ENCODE measurements at places on chromosomes 5 and 9.
A peak's percentile ranks its signal among the peaks of the same experiment; 100 is the strongest.

- DNase-seq: no peak
These were observed 323.0 kb downstream of the SPOCK1 start for GRCh38 chr5:137176126-137176525.

DNA sequence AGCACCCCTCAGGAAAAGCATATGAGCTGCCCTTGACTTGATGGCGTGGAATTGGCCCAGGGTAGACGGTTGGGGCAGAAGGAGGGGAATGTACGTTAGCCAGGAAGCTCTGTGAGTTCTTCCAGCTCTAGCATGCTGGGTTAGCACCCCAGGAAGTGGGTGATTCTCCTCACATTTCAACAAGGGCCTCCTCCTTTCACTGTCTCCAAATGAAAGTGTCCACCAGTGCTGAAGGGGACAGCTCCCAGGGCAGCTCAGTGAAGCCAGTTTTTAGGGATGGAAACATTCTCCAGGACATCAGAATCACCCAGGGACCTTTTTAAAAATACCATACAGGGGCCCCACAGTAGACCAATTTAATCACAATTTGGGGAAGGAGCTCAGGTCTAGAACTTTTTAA lies 17.2 kb upstream of the AFAP1L1 start:
- no peak for DNase-seq

DNA sequence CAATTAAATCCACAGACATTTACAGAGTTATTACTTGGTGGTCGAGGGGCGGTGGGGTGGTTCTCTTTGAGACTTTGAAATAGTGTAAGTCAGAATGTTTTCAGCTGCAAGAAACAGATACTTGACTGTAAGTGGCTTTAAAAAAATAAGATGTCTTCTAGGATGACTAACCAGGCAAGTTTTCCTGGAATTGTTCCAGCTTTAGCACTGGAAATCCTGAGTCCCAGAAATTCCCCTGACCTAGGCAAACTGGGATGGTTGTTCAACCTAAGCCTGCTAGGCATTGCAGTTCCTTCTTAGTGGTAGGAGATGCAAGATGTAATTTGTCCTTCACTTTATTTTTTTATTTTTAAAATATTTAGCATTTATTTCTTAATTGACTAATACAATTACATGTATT lies 169.5 kb upstream of the POC5 start:
- no peak for DNase-seq

GRCh38 chr9:128244837-128245231 lies 31.0 kb downstream of the GOLGA2 start:
- DNase-seq: no peak

GRCh38 chr5:74575741-74576538 lies 64.6 kb downstream of the ENC1 start:
- no peak for DNase-seq

GRCh38 chr5:82259172-82259800 lies 18.9 kb downstream of the RPS23 start:
- DNase-seq: peak; percentile 40

DNA sequence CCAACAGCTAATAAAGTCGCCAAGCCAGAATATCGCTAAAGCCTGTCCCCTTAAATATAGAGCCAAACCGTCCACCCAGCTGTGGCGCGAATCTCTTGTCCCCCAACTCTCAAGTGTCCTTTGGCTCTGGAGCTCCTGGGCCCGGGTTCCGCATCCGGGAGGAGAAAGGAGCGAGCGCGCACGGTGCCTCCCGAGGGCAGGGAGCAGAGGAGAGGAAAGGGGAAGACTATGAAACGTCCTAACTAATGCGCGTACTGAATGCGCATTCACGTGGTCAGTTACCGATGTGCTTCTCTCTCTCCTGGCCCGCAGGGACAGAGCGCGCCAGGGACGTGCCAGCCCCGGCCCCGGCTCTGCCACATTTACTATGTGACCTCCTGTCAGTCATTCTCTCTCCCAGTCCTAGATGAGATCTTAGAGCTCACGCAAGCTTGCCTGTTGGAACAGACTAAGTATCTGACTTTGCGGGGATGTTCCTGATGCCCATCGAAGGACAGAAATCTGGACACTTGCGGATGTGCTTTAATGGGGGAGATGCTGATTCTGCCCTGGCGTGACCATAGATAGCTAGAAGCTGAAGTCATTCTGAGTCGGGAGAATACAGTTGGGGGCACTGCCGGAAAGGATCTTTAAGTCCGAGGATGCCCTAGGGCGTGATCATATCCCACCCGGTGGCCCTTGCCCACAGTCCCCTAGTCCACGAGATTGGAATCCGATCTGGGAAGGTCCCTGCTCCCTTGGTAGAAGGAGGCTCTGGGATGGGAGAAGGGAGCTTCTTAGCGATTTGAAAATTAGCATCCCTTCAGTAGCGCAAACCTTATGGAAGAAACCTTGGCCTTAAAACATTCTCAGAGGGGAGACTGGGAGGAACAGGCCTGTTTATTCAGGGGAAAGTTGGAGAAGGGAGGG lies 5.7 kb upstream of the EBF1 start:
- no peak for DNase-seq

GRCh38 chr9:112059145-112059965 lies 115.7 kb downstream of the SUSD1 start:
- DNase-seq: no peak

DNA sequence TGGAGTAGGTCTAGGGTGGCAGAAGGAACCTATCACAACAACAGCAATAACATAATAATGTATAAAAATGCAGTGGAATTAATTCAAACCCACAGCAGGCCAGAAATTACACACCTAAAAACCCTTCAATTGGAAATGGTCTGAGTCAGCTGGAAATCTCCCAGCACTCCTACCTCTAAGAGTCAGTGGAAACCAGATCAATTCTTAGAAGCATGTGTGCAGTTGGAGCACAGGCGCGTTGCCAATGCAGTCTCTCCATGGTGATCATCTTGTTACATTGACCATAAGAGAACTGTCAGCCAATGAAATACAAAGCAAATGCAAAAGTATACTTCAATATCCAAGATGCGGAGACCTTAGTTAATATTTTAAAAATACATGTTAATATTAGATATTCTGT lies 15.1 kb upstream of the CSNK1G3 start:
- no peak for DNase-seq

DNA sequence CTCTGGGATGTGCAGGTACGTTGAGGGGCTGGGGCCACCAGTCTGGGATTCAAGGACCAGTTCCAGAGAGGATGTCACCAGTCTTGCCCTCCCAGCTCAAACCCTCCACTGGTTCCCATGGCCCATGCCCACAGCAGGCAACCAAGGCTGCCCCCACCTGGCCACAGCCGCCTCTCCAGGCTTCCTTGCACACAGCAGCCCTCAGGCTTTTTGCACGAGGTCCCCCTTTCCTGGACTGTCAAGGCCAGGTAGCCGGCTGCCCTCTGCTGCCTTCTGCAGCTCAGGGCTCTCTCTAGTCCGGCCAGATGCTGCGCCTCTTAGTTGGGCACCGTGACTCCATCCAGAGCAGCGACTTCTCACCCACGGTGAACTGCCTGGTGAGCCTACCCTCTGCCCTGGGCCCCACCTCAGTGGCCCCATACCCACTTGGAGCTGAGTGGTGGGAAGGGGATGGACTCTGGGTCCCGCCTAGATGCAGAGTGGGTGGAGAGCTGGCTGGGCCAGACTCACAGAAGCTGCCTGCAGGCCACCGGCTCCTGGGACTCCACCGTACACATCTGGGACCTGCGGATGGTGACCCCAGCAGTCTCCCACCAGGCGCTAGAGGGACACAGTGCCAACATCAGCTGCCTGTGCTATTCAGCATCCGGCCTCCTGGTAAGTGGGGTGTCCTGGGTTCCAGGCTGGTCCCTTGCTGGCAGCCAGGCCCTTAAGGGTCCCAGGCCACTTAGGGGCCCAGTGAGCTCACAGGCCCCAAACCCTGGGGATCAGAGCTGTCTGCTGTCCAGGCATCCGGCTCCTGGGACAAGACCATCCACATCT lies 2.9 kb downstream of the WDR38 start:
- no peak for DNase-seq

DNA sequence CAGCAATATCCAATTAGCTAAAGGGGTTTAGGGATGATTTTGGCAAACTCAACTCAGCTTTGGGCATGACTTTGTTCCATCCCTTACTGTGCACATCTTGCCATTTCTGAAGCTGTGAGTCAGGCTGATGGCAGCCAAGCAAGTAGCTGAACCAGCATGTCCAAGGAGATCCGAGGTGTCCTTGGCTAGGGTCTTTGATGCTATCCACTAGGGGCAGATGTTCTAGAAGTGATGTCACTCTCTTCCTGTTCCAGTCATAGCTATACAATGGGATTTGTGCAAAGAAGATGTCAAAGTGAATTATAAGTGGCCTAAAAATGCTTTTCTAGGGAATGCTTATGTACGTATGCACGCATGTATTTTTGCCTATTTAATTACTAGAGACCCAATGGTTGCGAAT lies 160.8 kb upstream of the PAPPA start:
- no peak for DNase-seq

- no peak for DNase-seq
These were observed 101.7 kb upstream of the FST start for GRCh38 chr5:53378590-53379247.

GRCh38 chr5:128154943-128155342 lies 71.4 kb downstream of the SLC12A2 start:
- no peak for DNase-seq

- no peak for DNase-seq
These were observed 8.1 kb upstream of the KLF9 start for GRCh38 chr9:70422371-70423043.

- no peak for DNase-seq
These were observed 77.6 kb downstream of the CACNA1B start for GRCh38 chr9:137955224-137955570.

DNA sequence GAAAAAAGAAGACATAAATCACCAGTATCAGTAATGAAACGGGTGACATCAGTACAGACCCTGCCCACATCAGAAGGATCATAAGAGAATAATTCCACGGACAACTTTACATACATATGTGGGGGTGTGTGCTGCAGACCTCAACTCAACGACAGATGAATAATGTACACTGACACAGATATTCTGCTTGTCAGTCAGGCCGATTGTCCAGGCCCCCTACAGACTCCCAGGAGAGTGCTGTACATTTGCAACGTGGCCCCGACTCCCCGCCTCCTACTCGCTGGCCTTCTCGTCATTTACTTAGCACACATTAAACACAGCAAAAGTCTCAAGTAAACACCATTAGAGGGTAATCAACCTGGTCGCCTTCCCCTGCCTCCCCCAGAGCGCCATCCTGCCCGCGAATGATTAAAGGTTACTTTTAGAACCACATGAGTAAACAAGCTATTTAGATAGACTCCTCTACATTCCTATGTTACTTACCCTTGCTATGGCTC lies 3.5 kb upstream of the TMED9 start:
- no peak for DNase-seq

- DNase-seq: no peak
These were observed 24.2 kb upstream of the SIL1 start for GRCh38 chr5:139222346-139222745.

DNA sequence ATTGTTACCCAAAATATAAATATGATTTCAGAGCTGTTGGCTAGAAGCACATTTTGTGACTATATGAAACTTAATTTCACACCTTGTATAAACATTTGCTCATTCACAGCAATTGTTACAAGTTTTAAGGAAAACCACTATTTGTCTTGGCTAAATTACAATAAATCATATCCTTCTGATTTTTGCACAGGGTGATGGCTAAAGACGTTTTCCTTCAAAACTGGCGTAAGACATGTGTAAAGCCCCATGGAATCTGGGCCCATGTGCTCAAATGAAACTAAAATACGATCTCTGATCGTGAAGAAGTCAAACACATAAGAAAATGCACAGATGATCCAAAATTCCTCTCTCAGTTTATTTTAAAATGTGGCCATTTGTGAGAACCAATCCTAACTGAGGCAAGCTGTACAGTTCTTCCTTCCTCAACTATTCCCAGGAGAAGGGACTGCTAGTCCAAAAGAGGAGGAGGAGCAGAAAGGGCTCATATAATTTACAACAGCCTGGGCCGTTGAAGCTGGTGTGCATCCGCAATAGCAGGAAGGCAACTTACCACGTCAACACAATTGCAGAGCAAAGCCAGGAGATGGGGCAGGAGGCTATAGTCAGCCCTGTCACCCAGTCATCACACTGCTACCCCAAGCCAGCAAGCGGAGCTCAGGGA lies 98.4 kb downstream of the MED27 start:
- DNase-seq: no peak

DNA sequence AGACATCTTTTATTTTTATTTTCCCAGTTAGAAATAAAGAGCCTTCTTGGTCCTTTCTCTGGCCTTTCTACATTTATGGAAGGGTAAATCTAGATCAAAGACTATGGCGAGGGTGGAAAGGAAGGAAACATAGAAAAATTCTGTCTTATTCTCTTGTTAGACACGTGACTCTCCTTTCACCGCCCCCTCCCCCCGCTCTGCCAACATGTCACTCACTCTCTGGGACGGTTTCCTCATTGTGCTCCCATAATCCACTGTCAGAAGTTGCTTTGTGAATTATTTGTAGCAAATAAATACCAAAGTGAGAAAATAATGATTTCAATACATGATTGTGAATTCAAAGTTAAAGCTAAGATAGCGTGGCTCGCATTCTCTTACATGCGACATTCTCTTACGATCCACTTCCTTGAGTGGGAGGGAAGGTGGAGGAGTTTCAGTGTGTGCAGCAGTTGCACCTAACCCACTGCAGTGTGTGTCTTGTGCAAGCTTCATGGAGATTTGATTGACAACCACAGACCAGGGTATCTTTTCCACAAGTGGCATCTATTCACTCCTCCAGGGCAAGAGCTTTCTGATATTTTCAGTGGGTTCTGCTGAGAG lies 423.0 kb upstream of the KIF2A start:
- no peak for DNase-seq

DNA sequence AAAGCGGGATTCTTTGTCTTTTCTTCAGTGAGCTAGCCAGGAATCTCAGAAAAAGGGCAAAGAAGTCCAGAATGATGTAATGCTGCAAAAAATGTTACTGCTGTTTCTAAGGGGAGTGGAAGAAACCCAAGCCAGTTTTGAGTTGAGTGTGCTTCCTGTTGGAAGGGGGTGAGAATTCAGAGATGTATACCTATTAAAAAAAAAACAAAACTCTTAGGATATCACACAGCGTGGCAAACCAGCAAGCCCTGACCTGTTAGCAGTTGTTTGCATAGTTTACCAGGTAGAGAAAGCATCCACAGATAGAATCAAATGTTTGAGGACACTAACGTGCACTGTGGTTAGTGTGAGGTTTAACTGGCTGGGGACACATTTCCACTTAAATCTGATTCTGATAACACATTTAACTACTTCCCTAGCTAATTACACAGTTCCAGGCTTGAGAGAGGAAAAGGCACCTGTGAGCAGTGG lies 11.4 kb downstream of the BASP1 start:
- DNase-seq: no peak

DNA sequence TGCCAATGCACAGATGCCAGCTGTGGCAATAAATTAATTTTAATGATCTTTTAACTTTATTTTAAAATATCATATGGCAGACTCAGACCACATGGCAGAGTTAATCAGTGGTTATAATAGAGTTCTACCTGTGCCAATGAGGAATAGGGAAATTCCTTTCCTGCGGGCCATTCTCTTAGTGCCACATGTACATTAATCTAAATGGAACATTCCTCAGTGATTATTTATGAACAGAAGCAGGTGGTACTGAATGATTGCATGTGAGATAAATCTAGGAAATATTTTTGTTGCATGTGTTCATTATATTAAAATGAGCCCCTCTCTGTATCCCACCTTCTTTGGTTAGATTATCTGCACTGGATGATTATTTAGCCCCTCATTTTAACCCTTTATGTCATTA lies 102.3 kb downstream of the CCDC192 start:
- no peak for DNase-seq

- DNase-seq: no peak
These were observed 8.3 kb downstream of the ITGA2 start for GRCh38 chr5:52997424-52997823.
